ENCODE measurements at places on chromosomes 12 and 14.

GRCh38 chr12:31363831-31364230, 37.9 kb upstream of the SINHCAF start:
- DNase-seq: no peak

DNA sequence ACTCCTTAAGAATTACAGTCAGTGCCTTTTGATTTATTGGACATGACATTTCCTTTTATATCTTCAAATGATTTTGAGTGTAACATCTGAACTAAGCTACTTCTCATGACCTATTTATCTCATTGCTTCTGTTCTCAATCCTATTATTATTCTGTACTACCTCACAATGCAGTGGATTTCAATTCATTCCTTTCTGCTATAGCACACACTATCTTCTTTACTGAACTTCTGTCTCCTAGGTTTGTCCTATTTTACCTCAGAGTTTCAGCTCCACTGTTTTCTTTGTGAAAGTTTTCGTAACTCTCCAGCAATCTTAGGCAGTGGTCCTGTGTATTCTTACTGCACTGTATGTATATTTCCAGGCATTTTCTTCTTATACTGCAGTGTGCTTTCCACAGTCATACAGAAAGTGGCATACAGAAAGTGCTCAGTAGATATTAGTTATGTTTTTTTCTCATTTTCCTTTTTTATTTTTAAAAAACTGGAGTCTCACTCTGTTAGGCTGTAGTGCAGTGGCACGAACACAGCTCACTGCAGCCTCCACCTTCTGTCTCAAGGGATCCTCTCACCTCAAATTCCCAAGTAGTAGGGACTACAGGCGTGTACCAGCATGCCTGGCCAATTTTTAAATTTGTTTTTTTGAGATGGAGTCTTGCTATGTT, 368.6 kb upstream of the RGS6 start:
- no peak for DNase-seq

DNA sequence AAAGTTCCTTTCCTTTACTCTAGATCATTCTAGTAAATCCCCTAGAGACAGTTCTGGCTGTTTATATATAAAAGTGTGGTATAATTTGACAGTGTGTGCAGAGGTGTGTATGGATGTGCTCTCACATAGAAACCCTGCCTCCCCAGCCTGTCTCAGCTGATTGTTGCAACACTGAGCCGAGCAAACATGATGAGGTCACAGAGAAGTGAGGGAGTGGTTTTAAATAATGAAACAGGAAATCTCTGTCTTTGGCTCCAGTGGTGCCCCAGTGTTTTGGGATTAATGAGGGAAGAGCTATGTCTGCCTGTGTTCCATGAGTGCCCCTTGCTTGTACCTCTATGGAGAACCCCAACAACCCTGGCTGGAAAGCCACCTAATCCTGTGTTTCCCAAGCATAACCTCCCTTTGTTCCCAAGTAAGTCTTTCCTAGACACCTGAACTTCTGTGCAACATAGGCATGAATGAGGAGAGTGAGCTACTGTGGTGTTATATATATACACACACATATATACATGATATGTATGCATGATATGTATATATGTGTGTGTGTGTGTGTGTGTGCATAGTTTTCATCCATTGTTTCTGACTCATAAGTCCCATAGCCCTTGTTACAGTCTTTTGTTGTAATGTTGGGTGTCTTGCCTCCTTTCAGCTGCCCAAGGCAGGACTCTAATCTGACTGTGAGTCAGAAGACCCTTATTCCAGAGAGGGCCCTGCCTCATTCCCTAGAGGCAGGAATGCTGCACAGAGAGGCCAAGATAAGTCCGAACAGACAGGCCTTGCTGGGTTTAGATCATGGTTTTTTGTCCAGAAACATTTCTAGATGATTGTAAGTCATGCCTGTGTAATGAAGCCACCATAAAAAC, 18.0 kb downstream of the TRAF3 start:
- DNase-seq: peak; percentile 75

- DNase-seq: no peak
Observed at GRCh38 chr12:6189028-6189427, 11.2 kb upstream of the CD9 start.

GRCh38 chr14:77882636-77883035, 82.7 kb downstream of the ADCK1 start:
- DNase-seq: no peak

DNA sequence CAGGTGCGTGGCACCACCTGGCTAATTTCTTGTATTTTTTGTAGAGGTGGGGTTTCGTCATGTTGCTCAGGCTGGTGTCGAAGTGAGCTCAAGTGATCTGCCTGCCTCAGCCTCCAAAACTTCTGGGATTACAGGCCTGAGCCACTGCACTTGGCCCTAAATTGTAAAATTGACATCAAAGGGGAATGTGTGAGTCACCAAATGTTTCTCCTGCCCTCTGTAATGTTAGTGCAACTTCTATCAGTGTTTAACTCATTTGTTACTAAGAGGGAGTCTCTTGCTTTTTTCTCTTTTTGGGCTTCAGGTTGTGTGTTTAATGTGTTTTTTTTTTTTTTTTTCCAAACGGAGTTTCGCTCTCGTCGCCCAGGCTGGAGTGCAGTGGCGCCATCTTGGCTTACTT, 2.3 kb downstream of the TULP3 start:
- DNase-seq: no peak

GRCh38 chr14:52355016-52355431, 40.9 kb downstream of the PTGER2 start:
- DNase-seq: no peak

- DNase-seq: peak; percentile 58
Observed at GRCh38 chr14:104291123-104292000, 153.0 kb downstream of the KIF26A start.

DNA sequence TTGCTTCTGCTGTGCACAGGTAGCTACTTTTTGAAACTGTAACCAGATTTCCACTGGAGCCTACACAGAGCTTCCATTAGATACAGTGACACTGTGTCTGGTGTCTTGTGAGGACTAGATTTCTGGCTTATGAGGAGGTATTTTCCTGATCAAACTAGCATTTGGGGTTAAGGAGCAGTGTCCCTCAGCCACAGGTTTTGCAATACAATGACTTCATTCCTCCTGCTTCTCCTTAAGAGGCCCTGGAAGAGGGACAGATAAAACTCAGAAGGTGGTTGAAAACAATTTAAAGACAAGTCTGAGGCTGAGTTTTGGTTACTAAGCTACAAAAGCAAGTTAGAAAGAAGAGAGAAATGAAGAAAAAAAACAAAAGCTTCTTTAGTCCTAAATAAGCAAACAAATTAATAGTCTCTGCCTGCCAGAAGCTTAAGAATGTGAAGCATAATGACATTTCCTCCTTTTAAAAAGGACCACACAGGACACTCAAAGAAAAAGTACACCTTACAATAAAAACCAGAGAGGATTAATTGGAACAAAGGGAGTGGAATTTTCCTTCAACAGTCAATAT, 53.0 kb downstream of the PKP2 start:
- no peak for DNase-seq

- DNase-seq: no peak
Observed at GRCh38 chr12:64065881-64066451, 156.1 kb downstream of the KICS2 start.

GRCh38 chr14:81313200-81313599, 86.9 kb downstream of the STON2 start:
- no peak for DNase-seq

GRCh38 chr14:29805415-29806123, 122.1 kb downstream of the PRKD1 start:
- DNase-seq: peak; percentile 27

GRCh38 chr14:76644855-76645518, 116.3 kb upstream of the VASH1 start:
- DNase-seq: peak; percentile 34

- no peak for DNase-seq
Observed at GRCh38 chr14:67228325-67228984, 12.8 kb upstream of the PALS1 start.

GRCh38 chr14:91264151-91265150, 19.9 kb upstream of the GPR68 start:
- DNase-seq: no peak

DNA sequence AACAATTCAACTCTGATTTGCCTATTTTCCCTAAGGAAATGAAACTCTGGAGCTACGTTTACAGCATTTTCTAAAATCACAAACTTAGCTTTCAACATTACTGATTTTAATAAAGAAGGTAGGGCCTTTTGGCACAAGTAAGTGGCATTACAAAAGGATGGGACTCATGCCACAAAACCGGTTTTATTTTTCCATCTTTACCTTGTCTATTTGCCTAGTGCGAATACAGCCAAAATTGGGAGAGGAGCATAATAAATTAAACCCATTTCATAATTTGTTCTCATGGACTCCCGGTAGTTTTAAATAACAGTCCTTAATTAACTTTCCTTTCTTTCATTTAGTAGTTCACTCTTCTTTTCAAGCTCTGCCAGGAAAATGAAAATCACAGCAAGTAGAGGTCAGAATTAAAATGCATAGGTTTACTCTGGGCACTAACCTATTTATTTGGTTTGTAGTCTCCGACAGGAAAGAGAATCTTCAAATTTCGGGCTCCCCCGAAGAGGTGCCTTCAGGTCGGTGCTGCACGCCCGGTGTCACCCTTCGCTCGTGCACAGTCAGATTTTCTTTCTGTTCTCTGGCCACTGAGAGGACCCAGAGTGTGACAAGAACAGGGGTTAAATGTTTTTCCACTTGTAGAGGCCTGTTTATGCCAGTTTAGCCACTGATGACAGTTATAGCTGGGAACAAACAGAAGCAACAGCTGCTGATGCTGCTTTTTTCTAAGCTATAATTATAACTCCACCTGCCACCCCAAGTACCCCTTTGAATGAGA, at the start of gene BEST3:
TSS of gene BEST3 (minus strand) at position 535 of the 772 bp plus-strand sequence. CDS start 1,505 bp downstream, outside the sequence.
- peak; percentile 94 for DNase-seq

DNA sequence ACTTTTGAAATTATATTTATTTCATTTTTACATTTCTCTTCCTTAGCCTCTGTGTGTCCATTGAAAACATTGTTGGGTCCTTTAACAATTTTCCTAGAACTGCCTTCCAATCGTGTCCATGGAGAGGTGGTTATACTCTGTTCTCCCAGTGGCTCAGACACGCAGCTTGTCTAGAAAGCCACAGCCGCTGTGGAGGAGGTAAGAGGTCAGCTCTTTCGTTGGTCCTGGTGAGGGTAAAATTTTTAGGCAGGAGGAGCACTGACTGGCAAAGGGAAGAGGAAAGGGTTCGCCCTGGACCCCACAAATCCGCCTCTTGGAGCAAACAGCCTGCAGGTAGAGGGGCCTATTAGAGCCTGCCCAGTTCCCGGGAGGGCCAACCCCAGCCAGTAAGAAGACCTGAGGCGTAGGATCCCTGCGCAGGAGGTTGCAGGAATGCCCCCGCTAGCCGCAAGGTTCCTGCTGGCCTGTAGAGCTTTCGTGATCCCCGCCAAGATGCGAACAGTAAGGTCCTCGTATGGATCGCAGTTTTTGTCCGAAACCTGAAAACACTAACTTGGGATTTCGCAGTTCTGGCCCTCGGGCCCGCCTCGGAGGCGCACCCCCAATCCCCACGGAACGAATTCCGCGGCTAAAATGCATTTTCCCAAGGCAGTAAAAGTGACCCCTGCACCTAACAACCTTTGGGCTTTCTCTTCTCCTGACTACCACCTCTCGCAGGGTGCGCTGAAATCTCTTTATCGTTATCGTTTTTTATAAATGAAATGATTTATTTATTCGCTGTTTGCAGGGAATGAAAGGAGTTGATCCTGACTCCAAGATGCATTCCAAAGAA, 7.5 kb upstream of the PAX9 start:
- DNase-seq: no peak

GRCh38 chr14:31419967-31420318, 407 bp downstream of the HEATR5A start:
- DNase-seq: peak; percentile 50

DNA sequence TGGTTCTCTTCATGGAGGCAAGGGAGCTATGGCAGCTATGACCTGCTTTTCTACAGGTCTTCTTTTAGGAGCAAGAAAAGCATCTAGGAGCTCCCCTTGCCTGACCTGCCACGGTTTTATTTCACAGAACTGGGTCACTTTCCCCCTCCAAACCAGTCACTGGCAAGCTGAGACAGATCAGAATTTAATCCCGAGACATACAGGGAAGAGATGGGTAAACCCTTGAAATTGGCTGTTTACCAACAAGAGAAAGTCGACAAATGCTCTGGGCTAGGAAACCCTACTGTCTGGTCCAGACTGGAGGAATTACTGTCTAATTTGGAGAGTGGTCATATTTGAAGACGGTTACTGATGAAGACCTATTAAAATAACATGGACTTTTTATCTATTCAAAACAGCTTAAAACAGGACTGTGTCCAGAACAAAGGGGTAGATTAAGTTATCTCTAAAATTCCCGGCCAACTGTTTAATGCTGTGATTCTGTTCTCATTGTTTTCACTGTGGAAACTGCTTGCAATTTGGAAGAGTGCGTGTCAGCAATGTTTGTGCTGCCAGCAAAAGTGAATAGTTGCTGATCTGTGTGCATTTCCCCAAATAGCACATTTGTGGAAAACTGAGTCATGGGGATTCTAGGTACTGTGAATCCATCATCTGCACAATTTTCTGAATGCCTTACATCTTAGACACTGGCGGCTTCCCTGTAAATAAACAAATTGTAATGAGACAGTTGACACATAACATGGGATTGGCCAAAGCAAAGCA, 73.4 kb upstream of the EEA1 start:
- DNase-seq: no peak

DNA sequence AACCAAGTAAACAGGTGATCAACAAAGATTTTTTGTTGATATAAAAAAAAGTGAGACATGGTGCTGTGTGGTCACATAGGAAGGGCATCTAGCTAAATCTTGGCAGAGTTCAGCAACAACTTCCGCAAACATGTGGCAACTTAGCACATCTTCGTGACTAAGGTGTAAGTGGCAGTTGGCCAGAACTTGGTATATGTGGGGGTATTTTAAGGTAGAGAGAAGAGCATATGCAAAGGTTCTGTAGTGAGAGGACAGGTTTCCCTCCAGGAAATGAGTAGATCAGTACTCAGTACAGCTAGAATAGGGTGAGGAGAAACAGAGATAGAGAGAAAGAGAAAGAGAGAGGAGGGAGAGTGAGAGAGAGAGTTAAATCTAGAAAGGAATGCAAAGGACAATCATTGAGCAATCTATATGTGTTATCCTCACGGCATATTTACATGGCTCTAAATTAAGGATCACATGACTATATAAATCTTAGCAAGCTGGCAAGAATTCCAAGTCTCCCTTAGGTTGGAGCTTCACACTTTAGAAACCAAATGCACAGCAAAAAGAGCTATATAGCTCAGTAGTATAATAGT, 227.7 kb upstream of the HMGA2 start:
- DNase-seq: no peak

- peak; percentile 77 for DNase-seq
Observed at GRCh38 chr12:66190519-66191370, 1.7 kb downstream of the IRAK3 start.

DNA sequence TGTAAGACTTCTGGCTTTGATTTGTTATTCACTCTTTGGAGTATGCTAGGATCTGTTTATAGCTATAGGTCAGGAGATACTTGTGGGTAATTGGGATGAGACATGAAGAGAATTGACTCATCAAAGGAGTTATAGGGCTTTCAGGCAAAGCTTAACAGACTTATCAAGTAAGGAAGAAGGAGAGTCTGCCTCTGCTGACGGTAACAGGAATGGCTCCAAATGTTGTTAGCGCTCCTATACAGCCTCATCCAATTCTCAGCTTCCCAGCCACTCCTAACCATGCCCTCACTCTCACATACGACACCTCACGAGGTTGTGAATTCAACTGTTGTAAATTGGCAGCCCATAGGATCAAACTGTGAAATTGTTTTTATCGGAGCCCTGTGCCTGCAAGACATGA, 140.5 kb downstream of the KCNA5 start:
- no peak for DNase-seq

- DNase-seq: peak; percentile 17
Observed at GRCh38 chr12:125331342-125332052, 266.3 kb downstream of the AACS start.

GRCh38 chr12:109804820-109805761, 28.1 kb downstream of the TRPV4 start:
- DNase-seq: peak; percentile 10
